ENCODE measurements at places on chromosomes 16 and 17.

- DNase-seq: no peak
These were observed 342.5 kb downstream of the CPPED1 start for GRCh38 chr16:12461201-12461600.

DNA sequence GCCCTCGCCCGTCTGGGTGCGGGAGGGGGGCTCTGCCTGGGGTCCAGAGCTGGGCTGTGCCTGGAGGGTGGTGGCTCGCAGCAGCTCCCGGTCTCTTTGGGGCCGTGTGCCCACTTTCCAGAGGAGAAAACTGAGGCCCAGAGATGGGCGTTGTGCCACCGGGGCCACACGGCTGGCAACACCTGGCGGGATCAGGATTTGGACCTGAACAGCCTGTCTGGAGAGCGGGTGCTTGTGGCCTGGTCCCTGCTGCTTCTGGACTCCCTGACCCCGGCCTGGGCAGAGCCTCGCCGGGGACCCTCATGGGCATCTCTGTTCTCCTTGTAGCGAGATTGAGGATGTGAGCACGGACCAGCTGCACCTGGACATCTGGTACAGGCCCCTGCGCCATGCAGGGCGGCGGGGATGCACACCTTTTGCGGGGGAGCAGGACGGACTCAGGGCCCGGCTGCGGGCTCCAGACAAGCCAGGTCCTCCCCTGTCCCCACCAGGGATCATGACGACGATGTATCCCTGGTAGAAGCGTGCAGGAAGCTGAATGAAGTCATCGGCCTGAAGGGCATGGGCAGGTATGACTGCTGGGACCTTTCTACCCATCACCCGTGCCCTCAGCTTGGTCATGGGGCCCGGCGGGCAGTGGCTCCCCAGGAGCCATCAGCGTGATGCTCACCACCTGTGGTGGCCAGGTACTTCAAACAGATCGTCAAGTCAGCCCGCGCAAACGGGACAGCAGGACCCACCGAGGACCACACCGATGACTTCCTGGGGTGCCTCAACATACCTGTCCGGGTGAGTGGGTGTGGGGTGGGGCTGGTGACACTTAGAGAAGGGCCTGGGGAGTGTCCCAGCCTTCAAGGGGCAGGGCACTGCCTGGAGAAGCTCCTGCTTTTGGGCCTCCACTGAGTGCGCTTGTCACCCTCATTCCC, 8.3 kb downstream of the BAIAP3 start:
- DNase-seq: no peak

GRCh38 chr17:81399481-81400153, 4.4 kb downstream of the BAHCC1 start:
- no peak for DNase-seq

DNA sequence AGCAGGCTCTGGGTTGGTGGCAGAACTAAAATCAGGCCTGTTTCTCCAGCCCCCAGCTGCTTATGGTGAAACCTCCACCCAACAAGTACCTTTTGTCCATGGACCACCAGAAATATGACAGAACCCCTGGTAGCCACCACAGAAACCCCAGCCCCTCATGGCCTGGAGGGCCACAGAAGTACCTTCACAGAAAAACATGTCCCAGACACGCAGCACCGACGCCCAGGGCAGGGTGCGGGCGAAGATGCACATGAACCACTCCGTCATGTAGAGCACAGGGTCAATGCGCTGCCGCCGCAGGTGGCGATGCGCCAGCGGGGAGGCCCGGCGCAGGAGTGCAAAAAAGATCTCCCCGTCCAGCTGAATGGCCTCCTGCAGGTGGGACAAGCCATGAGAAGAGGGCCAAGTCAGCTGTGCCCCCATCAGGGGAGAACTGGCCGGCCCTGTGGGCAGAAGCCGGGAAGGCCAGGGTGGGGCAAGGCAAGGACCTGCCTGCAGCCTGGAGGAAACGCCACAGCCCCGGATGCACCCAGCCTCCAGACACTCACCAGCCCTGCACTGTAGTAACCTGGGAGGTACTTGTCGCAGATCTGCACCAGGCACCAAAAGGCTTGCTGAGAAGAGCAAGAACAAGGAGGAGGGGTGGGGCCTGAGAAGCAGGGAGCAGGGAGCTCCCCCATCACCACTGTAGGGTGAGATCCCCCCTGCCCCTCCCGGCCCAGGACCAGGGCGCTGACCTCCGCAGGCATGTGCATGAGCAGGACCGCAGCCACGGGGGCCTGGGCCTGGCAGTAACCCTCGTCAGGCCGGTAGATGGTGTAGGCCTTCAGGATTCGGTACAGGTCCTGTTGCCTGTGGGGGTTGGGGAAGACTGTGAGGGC, 4.1 kb upstream of the CD2BP2 start:
- no peak for DNase-seq

GRCh38 chr17:82848022-82848592, 8.3 kb upstream of the ZNF750 start:
- no peak for DNase-seq

DNA sequence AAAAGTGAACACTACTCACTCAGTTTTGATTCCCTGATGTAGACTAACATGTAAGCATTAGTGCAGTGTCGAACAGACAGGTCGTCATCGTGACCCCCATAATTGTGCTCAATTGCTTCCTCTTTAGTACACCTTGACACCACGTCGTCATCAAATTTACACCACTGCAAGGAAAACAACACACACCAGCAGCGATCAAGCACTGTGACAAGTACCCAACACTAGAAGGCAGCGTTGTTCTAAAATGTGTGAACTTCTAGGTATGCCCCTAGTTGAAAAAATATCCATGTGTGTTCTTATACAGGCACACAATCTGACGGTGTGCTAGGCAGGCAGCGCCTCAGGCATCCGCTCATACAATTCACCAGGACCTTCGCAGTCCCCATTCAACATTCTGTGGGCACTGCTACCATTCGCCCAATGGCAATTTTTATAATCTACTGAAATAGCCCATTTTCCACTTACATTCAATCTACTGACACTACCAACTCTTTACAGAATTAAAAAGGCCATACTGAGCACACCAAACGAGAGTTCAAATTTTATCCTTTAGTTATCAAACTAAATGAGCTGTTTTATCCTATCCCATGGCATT, 23.1 kb downstream of the LITAFD start:
- no peak for DNase-seq

- peak; percentile 52 for DNase-seq
These were observed 22.2 kb downstream of the TRPV3 start for GRCh38 chr17:3535253-3535995.

DNA sequence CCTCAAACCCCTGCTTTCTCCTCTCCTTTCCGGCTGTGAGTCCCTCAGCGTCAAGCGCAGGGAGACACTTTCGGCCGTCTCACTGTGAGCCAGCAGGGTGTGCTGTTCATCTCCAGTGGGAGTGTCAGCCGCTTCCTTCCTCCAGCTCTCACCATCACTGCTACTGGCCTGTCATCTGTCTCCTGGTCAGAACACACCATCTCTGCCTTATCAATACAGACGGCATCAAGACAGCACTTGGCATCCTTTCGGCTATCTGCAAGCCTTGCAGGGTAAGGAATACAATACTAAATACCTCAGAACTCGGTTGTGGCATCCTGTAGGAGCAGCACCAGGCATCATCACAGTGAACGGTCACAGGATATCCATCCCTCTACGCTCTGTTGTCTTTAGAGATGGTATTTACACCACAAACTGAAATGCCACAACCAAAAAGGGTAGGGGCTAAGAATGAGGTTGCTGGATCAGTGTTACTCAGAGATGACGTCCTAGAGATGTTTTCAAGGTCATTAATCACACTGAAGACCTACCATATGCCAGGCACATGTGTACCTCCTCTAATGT, 20.7 kb upstream of the CMTM4 start:
- no peak for DNase-seq

GRCh38 chr16:90046122-90046970, 27.1 kb upstream of the DBNDD1 start:
- DNase-seq: no peak

DNA sequence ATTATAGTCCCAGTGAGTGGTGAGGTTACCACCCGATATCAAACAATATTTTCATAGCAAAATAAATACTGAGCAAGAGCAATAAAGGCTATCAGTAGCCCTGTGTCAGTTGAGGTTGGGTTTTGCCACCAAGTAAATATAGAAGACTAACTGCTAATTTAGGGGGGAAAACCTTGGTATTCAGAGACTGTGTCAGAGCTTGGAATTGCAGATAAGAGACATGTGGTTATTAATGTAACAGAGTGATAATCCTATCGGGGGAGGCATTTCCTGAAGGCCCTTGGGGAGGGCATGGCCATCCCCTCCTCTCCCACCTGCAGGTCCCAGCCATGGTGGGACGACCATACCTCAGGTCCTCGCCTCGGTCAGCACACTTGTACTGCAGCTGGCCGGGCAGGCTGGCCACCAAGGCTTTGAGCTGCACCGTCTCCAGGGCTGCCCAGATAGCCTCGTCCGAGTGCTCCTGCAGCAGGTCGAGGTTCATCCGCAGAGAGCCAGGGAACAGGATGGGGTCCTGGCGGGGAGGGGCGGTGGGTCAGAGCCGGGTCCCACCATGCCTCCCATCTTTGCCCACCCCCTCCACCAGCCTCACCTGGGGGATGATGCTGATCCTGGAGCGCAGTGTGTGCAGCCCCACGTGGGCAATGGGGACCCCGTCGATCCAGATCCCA, 68.9 kb downstream of the ABCC6 start:
- DNase-seq: no peak

- DNase-seq: no peak
These were observed 71.5 kb downstream of the GAS7 start for GRCh38 chr17:10126616-10127501.

Measured in stimulated activated CD4-positive, alpha-beta T cell treated with anti-CD3 and anti-CD28 coated beads, Interleukin-12 subunit alpha, Interleukin-12 subunit beta, amount 100 ng/mL, for 48 hours (primary cell).